ENCODE measurements at places on chromosomes 6 and 20.

GRCh38 chr6:113642001-113642713 lies 215.0 kb upstream of the MARCKS start:
- DNase-seq = no peak

- DNase-seq = no peak
These were observed 153.4 kb downstream of the SYNDIG1 start for GRCh38 chr20:24622856-24623255.

DNA sequence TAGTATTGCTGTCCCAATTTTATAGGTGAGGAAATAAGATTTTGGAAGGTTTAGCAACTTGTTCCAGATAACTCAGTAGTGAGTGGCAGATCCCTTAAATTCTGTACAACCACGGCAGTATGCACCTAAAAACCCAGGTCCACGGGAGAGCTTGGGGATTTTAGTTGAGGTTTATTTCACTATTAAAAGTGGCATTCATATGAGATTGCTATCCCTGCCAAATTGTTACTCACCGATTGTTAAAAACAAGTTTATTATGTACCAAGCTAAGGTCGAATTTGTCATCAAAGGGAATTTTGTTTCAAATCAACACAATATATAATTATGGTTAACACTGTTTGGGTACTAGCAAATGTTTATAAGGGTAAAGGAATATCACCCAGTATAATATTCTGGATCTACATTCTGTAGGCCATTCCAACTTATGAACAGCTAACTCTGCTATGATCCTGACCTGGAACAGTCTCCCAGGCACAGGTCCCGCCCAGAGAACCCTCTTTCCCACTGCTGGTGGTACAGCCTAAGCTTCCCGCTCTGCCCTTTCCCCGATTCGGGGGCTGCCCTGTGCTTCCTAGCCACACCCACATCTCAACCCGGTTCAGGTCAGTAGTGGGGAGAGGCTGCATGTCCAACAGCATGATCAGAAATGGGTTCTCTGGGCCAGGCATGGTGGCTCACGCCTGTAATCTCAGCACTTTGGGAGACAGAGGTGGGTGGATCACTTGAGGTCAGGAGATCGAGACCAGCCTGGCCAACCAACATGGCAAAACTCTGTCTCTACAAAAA lies 24.9 kb downstream of the GPLD1 start:
- DNase-seq = no peak

DNA sequence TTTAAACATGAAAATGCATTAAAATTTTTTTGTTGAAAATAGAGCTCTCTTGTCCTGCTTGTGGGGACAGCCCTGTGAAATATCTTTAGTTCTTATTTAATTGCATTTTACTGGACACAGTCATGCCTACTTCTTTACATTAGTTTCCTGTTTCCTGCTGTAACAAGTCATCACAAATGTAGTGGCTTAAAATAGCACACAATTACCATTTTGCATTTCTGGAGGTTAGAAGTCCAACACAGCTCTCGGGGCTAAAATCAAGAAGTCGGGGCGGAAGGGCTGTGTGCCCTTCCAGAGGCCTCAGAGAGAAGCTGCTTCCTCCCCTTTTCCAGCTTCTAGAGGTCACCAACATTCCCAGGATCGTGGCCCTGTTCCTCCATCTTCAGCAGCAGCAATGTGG lies 29.4 kb downstream of the PNLDC1 start:
- no peak for DNase-seq

- no peak for DNase-seq
These were observed 57.2 kb upstream of the IRAK1BP1 start for GRCh38 chr6:78810146-78810545.

DNA sequence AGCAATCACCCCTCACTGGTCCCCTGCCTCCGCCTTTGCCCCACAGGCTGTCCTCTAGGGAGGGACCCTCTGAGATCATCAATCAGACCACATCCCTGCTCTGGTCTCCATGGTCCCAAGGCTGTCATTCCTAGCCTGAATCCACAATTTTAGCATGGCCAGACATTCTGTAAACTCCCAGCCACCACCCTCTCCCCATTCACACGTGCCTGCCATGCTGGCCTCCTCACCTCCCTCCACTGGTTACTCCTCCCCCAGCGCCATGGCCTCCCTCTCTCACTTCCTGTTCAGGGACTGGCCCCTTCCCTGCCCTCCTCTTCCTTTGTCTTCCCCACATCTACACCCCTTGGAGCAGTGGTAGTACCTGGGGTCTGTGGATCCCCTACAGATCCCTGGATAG lies 150.7 kb upstream of the MLN start:
- DNase-seq = no peak
